ENCODE measurements at places on chromosomes 1 and 21.

DNA sequence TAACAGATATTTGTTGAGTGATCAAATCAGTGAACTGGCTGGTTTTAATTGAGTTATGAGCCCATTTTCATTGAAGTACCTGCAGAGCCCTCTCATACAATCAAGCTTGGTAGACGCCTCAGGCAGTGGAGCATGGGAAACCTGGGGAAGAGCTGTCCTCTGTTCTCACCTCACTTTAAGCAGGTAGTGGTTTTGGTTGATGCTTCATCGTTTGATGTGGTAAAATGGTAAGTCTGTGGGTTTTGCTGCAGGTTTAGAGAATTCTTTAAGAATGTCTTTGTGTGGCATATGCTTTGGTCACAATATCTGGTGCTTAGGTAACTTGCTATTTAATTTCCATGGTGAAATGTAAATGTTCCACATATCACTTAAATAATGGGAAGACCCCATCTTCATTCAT lies 10.0 kb downstream of the LAMC1 start:
- DNase-seq: no peak

DNA sequence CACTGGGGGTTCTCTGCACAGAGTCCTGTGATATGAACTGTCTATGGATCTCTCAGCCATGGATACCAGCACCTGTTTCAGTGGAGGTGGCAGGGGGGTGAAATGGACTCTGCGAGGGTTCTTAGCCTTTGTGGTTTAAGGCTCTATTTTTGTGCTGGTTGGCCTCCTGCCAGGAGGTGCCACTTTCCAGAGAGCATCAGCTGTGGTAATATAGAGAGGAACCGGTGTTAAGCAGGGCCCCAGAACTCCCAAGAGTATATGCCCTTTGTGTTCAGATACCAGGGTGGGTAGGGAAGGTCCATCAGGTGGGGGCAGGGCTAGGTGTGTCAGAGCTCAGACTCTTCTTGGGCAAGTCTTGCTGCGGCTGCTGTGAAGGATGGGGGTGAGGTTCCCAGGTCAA lies 330.0 kb upstream of the PLD5 start:
- no peak for DNase-seq

DNA sequence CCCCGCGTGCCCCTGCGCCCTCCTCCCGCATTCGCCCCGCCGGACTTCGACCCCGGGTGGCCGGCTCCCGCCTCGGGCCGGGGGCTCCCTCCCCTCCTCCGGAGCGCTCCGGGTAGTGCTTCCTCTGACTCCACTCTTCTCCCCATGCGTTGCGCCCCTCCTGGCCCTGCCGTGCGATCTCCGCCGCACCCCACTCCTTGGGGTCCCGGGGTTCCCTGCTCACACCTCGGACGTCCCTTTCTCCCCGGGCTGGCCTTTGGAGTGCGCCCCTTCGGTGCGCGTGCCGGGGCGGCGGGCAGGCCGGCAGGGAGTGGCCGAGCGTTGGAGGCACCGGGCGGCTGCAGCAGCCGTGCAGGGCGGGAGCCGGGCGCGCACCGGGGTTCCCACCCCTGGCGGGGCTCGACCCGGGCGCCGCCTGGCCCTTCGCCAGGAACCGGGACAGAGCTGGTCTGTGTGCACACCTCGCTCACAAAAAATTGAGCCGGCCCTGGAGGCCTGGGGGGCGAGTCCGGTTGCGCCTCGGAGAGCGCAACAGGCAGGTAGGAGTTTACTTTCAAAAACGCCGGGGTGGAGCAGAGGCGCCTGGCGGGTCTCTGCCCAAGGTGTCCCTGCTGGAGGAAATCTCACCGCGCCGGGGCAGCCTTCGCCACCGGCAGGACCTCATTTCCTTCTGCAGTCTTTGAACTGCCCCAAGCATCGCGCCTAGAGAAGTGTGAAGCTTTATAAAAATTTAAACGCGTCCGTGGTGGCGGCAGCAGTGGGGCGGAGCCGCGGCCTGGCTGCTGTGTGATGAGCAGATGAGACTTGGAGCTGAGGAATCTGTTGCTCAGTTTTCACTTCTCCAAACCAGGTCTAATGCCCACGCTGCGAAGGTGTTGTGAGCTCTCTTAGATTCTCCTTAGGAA lies 650 bp downstream of the VANGL1 start:
- DNase-seq: peak; percentile 53

DNA sequence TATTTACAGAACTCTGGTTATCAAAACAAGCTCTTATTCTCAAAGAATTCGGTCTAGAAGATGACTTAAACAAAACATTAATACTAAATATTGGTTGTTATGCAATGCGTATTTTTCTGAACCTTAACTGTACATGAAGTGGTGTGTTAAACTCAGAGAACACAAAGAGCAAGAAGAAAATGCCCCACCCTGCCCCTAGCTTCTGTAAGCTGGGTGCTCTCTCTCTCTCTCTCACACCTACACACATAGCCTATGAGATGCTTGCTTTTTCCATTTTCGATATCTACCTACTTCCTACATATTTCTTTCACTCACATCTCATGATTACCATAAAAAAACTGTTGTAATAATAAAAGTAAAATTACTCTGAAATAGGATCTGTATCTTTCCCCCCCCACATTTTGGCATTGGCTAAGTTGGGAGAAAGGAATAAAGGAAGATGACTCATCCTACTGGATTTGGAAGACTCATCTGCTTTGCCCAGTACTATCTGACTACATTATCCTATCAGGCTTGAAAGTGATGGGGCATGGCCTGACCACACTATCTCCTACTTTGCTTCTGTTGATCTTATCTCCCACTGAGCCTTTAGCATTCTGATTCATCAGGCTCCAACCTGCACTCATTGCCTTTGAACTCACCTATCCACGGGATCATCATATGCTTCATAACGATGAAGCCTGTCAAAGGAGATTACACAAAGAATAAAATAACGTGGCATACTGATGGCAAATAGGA lies 2.9 kb downstream of the CRYZ start:
- DNase-seq: peak; percentile 39

DNA sequence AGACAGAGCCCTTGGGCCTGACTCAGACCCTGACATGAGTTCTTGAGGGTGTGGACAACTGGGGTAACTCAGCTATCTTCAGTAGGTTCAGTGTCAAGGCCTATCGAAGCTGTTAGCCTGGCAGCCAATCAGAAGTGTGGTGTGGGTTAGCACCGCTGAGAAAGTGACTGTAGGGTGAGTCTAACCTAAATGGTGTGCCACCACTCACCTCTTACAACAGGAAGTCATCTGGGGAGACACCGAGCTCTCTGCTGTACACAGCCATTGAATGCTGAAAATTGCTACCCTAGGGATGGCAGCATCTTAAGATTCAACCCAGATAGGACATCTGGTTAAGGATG lies 44.6 kb downstream of the RASSF5 start:
- no peak for DNase-seq

DNA sequence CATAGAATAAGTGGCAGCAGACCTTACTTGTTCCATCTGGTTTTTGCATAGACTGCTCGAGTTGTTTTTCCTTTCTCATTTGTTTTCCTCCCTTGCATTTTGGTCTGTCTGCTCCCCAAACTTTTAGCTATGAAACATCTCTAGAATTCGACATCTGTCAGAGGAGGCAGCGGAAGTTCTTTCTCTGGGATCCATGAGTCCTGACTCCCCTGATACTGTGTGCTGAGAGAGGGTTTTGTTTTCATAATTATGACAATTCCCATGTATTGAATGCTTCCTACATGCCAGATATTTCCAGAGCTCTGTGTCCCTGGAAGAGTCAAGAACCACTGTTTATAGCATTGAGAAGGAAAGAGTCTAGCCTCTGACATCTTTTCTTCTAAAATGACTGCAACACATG lies 172.6 kb downstream of the KIF26B start:
- DNase-seq: no peak

DNA sequence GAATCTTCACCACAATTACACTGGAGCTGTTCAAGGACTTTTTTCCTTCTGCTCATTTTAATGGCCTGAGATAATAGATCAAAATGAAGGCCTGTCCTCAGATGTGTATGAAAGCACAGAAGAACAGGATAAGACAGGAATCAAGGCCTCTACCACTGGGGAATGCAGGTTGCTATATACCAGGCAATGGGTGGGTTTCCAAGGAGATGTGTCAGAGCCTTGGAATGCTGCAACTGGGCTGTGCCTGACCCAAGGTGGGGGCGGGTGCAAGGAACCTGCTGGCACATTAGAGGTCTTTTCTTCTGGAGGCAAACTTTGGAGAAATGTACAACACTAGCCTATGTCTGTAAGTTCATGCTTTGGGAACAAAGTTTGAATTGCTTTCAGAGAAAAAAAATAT lies 21.7 kb upstream of the LAMC2 start:
- DNase-seq: peak; percentile 98

- DNase-seq: no peak
These were observed 148.0 kb downstream of the ZZZ3 start for GRCh38 chr1:77534456-77534855.

DNA sequence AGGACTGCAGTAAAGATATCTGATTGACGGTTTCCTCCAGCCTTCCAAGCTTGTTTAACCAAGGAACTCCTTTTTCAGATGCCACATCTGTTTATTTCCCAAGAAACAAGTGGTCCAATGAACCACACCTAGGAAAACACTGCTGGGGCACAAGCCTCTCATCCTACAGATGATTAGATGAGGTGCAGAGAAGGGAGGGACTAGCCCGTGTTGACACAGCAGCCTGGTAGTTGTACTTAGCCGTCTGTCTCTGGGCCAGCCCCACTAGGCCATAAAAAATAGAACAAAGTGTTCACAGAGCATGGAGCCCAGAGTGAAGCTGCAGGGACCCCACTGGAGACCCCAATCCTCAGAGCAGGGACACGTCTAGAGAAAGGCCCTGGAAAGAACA lies 32.1 kb downstream of the LRP8 start:
- no peak for DNase-seq
